ENCODE measurements at places on chromosomes 4 and X.
A peak's percentile ranks its signal among the peaks of the same experiment; 100 is the strongest.

DNA sequence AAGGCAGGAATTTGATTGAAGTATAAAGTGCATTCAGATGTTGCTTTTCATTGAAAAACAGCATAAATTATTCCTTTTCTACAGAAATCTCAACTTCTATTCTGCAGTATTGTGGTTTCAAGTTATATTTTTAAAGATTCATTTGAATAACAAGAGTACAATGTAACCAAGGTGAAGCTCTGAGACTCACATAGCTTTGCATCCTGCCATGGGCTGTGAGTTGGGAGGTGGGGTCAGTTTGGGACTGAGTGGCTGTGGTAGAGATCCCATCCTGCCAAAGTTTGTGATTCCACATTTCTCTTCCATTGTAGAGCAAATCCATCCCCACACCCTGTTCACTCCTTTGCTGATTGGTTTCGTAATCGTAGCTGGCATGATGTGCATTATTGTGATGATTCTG is 69.2 kb downstream of the KIT start:
- no peak for DNase-seq

GRCh38 chr4:66974665-66975064 is 570.6 kb downstream of the CENPC start:
- no peak for DNase-seq

DNA sequence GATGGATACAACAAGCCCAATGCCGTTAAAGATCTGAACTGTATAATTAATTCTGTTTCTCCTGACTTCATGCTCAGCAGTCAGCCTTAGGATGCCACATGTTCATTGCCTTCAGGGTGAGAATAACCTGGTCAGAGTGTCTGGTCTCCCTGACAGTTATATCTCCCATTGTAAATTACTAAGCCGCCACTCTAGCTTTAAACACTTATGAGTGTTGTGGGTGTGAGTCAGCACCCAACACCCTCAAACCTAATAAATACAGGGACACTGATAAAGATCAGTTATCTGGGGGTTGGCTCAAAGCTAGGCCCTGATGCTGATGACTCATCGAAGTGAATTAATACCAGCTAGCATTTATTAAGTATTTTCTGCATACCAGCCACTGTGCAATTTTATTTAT is 64.9 kb upstream of the DYNLT3 start:
- DNase-seq = peak; percentile 11

- no peak for DNase-seq
These were observed 32.4 kb upstream of the SLAIN2 start for GRCh38 chr4:48308901-48309300.

- no peak for DNase-seq
These were observed 792 bp downstream of the ADRA2C start for GRCh38 chr4:3766785-3767569.

- no peak for DNase-seq
These were observed 156.9 kb downstream of the TENM3 start for GRCh38 chr4:182400081-182400480.

GRCh38 chr4:180292339-180292738 is 1950.9 kb upstream of the TENM3 start:
- DNase-seq = no peak

DNA sequence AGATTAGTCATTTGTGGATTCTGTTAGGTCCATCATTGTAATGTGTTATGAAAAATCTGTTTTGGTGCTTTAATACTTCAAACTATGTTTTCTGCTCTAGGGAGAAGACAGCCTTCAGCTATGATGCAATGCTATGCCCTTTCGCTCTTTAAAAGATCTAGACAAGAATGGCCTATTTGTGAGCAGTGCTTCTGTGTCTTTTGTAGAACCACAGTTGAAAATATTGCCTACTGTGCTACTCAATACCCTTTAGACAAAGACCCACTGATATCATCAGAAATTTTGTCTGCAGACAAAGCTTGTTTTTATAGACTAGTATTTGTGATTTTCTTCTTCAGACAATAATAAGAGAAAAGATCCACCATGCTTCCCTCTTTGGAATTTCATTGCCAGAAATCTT is 44.6 kb upstream of the SLITRK2 start:
- no peak for DNase-seq

- DNase-seq = no peak
These were observed 15.0 kb downstream of the SORBS2 start for GRCh38 chr4:185797018-185797417.

- DNase-seq = peak; percentile 64
These were observed 18.0 kb downstream of the RPS3A start for GRCh38 chr4:151117371-151117962.

DNA sequence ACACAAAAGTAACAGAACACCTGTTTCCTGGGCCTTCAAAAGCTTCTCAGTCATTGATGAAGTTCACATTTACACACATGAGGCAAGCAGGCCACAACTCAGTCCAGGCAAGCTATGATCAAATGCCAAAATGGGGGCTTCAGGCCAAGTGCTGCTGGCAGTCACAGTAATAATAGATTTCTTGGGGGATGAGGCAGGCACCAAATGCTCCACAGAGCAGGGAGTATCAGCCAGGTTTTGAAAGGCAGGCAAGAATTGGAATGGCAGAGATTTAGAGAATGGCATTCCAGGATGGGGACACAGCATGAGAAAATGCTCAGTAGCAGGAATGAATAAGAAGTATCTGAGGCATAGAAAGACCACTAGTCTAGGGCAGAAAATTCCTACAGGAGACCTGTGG is 52.8 kb downstream of the GRIA3 start:
- peak; percentile 11 for DNase-seq

DNA sequence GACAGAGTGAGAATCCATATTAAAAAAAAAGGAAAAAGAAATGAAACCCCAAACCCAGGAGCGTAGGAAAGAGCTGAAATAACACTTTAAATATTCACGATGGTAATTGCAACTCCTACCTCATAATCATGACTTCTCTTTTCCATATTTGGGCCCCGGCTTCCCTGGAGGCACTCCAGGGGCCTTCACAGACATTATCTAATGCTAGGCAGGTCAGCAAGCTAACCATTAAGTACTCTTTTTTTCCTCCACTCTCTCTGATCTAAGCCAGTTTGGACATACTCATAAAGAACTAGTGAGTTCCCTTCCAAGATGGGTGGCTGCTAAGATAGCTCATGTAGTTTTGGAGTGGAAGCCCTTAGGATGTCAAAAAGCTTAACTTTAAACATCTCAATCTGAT is 83.2 kb downstream of the SH3KBP1 start:
- DNase-seq = no peak

GRCh38 chr4:143207555-143207954 is 22.8 kb downstream of the USP38 start:
- peak; percentile 35 for DNase-seq

GRCh38 chr4:876780-877179 is 50.9 kb upstream of the CPLX1 start:
- no peak for DNase-seq

- DNase-seq = peak; percentile 81
These were observed 14.0 kb upstream of the ZCCHC18 start for GRCh38 chrX:104098151-104098808.

DNA sequence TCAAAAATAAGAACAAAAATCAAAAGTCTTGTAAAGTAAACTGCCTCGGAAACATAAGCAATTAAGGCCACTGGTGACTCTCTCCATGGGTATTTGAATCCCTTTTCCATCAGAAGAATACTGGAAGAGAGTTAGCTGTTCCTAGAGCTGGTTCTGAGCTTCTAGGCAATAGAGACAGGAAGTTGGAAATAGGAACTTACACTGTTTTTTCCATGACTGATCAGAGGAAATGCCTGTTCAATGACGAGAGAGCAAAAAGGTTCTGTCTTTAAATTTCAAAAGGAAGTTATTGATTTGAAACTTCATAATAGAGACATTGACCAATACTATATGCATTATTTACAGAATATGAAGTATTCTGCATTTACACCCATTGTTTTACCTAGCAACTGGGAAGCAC is 503.5 kb upstream of the ARX start:
- no peak for DNase-seq

- DNase-seq = no peak
These were observed 63.4 kb downstream of the DCAF12L1 start for GRCh38 chrX:126489116-126489695.

DNA sequence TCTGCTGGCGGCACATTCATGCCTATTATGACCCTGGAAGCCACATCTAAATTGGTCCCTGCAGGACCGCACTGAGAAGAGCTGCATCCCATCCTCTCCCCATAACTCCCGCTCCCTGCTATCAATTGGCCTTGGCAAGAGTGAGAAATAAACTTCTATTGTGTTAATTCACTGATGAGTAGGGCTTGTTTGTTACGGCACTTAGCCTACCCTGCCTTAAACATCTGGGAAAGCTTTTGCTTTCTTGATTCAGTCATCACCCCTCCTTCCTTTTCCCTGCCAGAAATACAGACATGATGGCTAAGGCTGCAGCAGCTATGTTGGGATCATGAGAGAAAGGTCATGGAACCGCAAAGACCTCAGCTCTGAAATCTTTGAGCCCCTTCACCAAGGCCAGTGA is 36.5 kb downstream of the SUPT20HL2 start:
- no peak for DNase-seq

DNA sequence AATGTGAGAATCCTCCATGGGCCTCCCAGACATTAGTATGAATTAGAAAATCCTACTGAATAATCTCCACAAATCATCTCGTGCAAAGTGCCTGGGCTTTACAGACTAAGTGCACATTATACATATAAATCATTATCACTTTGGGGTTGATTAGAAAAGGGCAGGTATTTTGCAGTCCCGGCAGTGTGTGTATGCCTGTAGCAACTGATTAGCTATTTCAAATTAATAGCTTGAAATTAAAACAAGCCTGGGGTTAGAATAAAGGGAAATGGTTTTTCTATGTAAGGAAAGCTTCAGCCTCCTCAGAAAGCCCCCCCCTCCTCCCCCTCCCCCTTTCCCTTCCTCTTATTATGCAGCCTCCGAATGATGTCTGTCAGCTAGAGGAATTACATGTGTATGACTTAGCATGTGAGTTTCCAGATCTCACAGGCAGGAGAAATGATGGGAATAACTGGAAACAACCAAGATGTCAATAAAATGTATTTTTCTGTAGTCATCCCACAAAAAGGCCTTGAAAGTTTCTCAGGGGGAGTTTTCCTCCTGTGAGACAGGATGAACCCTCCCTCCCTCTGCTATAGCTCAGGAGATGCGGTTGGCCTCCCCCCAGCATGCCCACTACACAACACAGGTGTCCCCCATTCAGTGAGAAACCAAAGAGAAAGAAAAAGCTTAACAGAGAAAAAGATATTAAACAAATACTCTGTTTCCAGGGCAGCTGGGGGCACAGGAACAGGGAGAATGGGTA is 41.2 kb upstream of the RASGEF1B start:
- DNase-seq = no peak

DNA sequence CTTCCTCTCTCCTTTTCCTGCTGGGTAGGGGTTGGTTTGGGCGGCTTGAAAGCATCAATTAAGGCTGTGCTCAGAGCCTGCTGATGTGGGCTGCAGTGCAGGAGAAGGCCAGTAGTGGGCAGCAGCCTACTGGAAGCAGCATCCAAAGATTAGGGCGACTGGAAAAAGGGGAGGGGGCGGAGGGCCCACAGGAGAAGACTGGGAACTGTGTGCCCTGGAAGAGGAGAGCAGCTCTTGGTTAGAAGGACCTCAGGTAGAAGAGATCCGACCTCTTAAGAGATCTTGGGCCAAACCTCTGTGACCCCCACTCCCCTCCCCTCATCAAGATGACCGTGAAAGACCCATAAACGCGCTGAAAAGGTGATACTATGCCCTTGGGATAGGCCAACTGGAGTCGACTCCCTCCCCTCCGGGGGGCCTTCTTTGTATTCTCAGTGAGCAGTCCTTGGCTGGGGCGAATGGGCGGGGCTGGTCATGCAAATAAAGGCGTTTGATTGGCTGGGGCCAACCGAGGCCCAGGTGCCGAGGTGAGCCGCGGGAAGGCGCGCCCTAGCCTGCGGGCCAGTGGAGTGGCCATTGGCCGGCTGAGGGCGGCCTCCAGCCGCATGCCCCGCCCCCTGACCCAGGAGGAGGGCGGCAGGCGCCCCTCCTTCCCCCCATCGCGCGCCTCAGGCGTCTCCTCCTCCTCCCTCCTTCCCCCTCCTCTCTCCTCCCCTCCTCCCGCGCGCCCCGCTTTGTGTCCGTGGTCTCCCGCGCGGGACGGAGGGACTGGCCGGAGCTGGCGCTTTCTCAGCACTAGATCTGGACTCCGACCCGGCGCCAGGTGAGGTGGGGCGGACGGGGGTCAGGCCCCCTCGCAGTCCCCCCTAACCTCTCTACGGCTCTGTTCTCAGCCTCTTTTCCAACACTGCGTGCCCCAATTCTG is 10.1 kb downstream of the DLG3 start:
- peak; percentile 36 for DNase-seq

- no peak for DNase-seq
These were observed 328.5 kb upstream of the FGF16 start for GRCh38 chrX:77118686-77119085.

- DNase-seq = no peak
These were observed 264.4 kb upstream of the ITM2A start for GRCh38 chrX:79631526-79631925.

DNA sequence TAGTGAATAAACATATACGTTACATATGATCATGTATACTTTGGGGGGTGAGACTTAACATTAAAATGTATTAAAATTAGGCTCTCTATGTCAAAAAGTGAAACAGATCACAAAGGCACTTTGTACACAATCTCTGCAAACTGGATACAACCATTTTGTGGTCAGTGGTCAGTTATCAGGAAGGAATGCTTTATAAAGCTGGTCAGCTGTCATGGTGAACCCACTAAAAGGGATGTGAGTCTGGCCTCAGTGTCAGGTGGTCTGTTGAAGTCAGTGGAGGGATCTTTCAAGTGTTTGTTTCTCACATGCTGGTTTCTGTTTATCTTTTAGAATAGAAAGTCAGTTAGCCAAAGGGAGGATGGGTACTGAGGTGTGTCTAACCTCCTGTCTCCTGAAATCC is 875.5 kb upstream of the INTU start:
- no peak for DNase-seq

- DNase-seq = no peak
These were observed 101.6 kb downstream of the NPNT start for GRCh38 chr4:105996845-105997244.

- DNase-seq = no peak
These were observed 76.3 kb upstream of the ARHGAP36 start for GRCh38 chrX:130981836-130982235.

DNA sequence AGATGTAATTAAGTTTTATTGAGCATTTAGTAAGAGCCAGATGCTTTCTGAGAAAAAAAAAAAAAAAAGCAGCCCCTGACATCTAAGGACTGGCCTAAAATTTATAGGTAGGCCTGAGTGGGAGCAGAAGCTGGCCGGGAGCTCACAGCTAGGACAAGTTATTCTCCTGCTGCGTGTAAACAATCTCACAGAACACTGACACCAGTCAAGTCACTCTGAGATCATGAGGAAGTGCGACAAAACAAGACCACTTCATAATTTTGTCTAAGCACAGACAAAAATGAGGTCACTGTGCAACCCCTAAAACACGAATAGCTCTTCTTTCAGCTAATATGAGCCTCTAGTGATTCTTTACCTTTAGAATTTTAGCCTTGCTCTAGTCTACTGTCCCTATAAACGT is 15.3 kb upstream of the NSUN7 start:
- DNase-seq = no peak

DNA sequence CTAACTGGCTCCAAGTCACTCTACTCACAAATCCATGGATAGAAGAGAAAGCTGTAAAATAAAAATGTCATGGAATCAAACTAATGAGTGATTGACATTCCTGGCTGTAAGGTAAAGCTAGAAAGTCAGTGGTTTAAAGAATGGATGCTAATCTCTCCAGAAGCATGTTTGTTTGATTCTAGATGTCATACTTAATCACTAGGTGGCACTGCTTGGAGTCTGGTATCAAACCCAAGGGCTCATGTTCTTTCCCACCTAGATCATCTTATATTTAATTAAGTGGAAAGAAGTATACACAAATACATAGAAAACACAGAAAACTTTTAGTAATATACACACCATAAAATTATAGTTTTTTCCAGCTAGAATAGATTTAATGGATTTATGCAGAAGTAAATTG is 2666.6 kb downstream of the PCDH7 start:
- DNase-seq = no peak

Measured in AG10803 (cell line).